ENCODE measurements at places on chromosomes 11 and 22.

GRCh38 chr11:27465629-27466028, 7.0 kb downstream of the LGR4 start:
- peaks cover 88% of the 10 kb centered on the region for H3K4me1 ChIP-seq
- no peaks in the 10 kb centered on the region for H3K27me3 ChIP-seq
- H3K36me3 ChIP-seq = peaks cover 21% of the 10 kb centered on the region
- H3K27ac ChIP-seq = peak overlapping the region; percentile 96

DNA sequence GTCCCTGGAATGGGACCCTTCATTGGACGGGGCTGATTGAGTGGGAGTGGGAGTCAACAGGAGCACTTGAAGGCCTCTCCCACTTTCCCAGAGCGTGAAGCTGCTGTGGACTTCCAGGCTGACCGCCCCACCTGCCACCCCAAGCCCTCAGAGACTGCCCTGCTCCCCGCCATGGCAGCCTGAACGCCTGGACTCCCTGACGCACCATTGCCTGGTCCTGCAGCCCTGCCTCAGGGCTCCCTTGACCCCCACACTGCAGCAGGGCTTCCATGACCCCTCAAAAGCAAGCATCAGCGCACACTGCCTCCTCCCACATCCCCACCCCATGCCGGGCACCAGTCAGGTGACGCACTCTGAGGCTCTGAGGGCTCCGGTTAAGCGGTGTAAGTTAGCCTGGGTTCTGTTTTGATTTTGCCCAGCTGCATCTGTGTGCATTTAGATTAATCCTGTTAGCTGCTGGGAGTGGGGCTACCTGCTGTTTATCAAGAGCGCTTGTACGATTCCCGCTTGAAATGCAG, 39.4 kb downstream of the TRIM29 start:
- H3K36me3 ChIP-seq = no peaks in the 10 kb centered on the region
- peaks cover 67% of the 10 kb centered on the region for H3K4me1 ChIP-seq
- no peak overlapping the region for H3K27ac ChIP-seq

GRCh38 chr22:46072981-46073682, 77.2 kb upstream of the PPARA start:
- H3K27me3 ChIP-seq = peaks cover 86% of the 10 kb centered on the region
- no peak overlapping the region for H3K27ac ChIP-seq
- H3K4me1 ChIP-seq = peaks cover 5% of the 10 kb centered on the region
- peak overlapping the region; percentile 32 for H3K4me3 ChIP-seq
- H3K36me3 ChIP-seq = no peaks in the 10 kb centered on the region
- DNase-seq = no peak

- no peak for DNase-seq
- no peaks in the 10 kb centered on the region for H3K36me3 ChIP-seq
- no peaks in the 10 kb centered on the region for H3K27me3 ChIP-seq
- H3K4me1 ChIP-seq = no peaks in the 10 kb centered on the region
- H3K27ac ChIP-seq = no peak overlapping the region
Observed at GRCh38 chr11:99645934-99646333, 625.2 kb downstream of the CNTN5 start.

GRCh38 chr11:640021-640706, 3.1 kb downstream of the DRD4 start:
- H3K4me3 ChIP-seq = peak overlapping the region; percentile 61
- H3K36me3 ChIP-seq = peaks cover 3% of the 10 kb centered on the region
- no peak overlapping the region for H3K27ac ChIP-seq
- peaks cover 50% of the 10 kb centered on the region for H3K27me3 ChIP-seq
- peaks cover 29% of the 10 kb centered on the region for H3K4me1 ChIP-seq
- no peak for DNase-seq

DNA sequence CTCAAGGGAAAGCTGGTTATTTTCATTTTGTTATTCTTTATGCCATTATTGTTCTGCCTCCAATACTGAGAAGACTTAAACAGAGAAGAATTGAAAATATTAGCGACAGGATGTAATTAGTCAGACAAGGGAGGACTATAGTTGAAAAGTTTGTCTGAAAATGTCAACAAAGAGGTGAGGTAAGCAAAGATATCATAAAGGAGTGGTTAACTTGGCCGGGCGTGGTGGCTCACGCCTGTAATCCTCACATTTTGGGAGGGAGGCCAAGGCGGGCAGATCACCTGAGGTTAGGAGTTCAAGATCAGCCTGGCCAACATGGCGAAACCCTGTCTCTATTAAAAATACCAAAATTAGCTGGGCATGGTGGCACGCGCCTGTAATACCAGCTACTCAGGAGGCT, 4.1 kb upstream of the HYLS1 start:
- no peaks in the 10 kb centered on the region for H3K4me1 ChIP-seq
- no peaks in the 10 kb centered on the region for H3K36me3 ChIP-seq
- no peak overlapping the region for H3K27ac ChIP-seq
- DNase-seq = no peak
- H3K27me3 ChIP-seq = peaks cover 35% of the 10 kb centered on the region
